ENCODE measurements at places on chromosomes 3 and 15.

DNA sequence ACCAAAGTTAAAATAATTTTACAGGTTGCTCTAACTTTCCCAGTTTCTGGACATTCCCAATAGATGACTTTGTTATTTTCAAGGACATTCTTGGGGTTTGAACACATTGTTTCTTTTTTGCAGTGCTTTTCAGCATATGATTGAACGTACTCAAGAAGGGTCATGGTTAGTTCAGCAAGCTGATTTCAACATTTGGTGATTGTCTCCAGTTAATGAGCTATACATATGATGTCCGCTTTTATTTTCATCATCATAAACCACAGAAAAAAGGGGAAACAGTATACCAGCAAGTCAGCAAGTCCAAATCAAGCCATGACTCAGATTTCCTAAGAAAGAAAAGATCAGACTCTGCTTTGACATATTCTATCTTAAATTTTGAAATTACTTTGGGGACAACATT, 69.4 kb downstream of the B3GALNT1 start:
- DNase-seq: no peak

DNA sequence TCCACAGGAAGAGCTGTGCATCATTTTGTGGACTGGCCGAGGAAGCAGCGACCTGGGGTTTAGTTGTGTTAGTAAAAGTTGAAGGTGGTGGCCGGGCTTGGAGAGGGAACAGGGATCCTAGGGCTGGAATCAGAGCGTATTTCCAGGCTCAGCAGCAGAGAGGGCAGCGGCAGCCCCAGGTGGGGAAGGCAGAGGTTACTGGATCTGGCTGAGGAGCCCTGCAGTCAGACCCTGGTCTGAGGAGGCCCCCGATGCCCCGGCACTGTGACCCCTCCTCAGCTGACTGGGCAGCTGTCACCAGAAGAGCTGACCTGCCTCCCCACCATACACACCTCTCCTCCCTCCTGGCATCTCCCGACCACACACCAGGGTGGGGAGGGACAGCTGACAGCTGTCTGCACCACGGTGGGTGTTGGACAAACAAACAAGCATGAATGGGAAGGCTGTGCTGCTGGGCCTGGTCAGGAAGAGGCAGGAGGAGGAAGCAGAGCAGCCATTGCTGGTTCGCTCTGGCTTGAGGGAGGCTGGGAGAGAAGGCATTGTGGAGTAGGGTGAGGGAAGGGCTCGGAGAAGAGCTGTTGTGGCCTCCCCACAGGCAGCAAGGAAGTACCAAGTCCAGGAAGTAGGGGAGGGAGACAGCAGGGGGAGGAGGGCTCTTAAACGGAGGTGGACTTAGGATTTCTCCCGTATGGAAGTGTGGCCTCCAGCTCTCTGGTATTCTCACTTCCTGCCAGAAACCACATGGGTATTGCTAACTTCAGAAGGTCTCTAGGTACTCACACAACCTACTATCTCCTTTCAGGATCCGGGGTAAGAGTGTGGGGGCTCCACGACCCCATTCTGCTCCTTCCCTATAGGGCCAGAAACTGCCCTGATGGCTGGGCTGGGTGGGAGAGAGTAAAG, 49.5 kb upstream of the HACD2 start:
- no peak for DNase-seq

DNA sequence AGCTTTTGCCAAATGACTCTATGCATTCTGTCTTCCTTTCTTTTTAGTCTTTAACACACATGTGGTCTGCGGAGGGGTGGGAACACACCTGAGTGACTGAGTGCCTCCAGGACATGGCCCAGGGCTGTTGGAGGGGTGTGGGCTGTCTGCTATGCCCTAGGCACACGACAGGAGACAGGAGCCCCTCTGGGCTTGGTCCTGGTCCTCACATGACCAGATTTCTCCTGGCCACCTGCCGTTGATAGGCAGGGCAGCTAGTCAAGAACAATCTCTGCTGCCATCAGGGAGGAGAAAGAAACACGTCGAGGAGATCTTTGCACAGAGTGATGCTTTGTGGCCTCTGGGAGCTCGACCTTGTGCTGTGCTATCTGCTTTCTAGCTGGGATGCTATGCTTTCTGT, 176.6 kb downstream of the KLF13 start:
- DNase-seq: no peak

DNA sequence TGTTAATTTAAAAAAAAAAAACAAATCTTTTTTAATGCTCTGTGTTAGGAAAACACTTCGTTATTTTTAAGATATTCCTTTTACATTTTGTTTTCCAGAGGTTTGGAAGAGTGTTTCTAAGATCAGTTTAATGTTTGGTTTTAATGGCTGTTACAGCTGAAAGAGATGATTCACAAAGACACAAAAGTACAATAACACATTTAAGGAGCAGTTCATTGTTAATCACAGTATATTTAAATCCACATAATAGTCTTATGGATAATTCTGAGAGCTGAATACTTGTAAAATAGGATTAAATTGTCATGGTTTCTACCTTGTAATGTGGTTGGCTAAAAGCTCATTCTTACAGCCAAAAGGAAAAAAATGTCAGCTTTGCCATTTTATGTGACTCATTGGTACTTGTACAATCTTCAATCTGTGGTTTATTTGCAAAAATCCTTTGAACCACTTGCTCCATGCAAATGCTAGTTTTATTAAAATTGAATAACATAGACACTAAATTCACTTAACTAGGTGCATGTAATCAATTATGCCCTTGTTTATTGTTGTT, 426.4 kb downstream of the NLGN1 start:
- no peak for DNase-seq

DNA sequence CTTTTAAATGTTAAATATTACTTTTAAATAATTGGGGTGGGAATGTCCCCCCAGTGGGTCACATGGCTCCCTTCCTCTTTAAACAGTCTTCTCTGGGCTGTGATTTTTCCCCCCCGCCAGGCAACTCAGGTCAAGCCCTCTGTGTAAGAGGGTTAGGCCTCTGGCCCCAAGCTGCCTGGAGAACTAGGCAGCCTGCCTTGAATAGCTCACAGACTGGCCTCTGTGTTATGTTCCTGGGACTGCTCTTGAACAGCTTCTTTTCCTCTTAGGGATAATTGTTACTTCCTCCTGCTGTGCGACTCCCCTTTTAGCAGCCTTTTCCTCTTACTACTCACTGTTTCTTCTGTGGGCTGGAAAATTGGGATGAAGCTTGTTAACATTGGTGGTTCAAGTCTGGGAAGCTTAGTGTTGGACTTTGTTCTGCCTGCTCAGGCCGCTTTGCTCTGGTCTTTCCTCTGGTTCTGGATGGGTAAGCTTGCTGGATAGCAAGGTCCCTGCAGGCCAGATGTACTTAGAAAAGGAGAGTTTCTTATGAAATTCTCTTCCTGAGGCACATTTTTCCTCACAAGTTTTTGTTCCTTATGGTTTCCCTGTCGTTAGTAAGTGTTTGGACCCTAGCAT, 2.2 kb downstream of the TEX264 start:
- DNase-seq: no peak

All from activated T-cell treated with anti-CD3 and anti-CD28 coated beads for 4 hours (primary cell).